ENCODE measurements at places on chromosomes 13 and 19.

DNA sequence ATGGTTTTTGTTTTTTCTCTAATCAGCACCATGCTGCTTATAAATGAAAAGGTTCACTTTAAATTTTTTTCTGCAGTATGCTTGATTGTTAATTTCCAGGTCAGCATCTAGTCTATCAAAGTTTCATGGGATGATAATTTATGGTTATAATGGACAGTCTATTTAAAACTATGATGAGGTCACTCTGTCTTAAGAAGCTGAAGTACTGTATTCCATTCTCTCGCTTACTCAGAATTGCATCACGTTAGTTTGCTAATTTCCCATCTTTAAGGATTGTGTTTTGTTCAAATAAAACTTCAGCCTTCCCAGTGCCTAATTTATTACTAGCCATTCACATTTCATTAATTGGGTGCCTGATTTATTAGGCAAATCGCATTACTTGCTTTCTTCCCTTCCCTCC, 94.3 kb downstream of the GPC6 start:
- no peak for DNase-seq

- no peak for DNase-seq
Observed at GRCh38 chr19:45446295-45446694, 21.5 kb upstream of the FOSB start.

DNA sequence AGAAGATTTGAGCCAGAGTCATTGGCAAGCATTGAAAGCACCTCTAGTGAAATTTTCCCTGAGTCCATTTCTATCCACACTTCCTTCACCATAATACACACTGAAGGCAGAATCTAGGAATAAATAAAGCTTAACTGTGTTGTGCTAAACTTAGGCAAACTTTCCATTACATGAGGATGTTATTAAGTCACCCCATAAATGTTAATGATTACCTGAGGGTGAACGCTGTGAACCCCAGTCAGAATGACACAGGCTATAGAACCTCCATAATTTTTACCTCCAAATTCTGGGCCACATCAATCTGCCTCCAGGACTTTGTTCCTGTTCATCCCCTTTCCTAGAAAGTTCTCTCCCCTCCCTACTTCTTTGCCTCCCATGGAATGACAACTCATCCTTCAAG, 71.0 kb downstream of the RAP2A start:
- DNase-seq: no peak

GRCh38 chr13:53041968-53042516, 13.4 kb downstream of the OLFM4 start:
- DNase-seq: no peak

DNA sequence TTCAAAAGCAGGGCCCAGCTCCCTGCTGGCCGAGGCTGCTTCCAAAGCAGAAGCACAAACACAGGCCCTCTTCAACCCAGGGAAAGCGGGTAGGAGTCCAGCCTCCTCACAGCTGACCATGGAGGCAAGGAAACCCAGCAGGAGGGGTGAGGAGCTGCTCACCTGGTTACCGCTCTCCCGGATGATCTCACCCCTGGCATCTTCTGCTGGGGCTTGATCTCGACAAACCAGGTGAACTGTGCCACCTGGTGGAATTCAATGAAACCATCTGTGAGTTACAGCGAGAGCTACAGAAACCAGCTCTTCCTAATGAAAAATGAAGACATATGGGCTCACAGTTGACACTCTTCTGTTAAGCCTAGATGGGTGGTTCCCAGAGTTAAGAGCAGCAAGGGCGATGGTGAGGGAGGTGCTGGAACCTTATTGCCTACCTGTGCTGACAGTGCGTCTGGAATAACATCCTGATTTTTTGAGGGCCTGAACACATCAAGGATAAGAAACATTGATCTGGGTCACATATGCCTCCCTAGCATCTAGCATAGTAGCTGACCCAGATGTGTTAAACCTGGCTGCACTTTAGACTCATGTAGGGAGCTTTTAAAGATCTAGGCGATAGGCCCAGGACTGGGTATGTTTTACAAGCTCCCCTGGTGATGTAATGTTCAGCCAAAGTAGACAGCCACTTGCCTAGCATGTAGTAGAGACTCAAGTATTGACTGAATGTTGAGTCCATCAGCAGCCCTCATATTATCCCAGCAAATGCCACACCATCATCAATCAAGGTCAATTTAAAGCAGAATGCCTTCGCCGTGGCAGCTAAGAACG, 6.1 kb downstream of the DHRS12 start:
- DNase-seq: peak; percentile 64

DNA sequence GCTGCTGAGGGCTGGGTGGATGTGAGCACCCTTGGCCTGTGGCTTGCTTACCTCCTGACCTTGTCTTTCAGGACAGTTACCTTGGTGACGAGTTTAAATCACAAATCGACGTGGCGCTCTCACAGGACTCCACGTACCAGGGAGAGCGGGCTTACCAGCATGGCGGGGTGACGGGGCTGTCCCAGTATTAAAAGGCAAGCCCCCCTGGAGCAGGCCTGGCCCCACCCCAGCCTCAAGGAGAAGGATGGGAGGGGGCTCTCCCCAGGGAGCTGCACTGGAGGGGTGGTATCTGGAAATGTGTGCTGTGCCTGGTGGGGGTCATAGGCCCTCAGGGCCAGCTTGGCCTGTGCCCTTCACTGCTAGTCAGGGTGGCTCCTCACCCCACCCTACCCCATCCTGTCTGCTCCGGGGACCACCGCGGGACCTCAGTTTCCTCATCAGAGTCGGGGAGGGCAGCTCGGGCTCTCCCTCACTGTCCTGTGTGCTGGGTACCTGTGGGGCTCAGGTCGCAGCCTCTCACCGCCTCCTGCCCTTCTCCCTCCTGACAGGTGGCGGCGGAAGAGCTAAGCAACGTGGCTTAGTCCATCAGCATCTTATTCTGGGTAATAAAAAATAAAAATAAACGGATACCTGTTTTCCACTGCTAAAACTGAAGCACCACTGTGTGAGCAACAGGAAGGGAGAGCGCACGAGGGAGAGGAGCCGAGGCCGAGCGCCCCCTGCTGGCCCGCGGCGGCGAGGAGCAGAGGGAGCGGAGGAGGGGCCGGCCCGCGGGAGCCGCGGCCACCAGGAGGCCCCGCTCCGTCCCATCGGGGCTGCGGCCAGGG, 29.8 kb downstream of the CERS1 start:
- peak; percentile 70 for DNase-seq

DNA sequence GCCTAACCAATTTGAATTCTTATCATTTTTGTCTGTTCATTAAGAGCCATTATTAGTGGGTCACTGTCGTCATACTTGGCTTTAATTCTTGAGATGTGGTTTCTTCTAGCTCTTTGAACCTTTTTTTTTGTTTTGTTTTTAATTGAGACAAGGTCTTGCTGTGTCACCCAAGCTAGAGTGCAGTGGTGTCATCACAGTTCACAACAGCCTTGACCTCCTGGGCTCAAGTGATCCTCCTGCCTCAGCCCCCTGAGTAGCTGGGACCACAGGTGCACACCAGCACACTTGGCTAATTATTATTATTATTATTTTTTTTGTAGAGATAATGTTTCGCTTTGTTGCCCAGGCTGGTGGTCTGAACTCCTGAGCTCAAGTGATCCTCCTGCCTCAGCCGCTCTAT, 25.8 kb upstream of the LDLR start:
- DNase-seq: no peak

- DNase-seq: no peak
Observed at GRCh38 chr19:4737955-4738600, 14.4 kb upstream of the DPP9 start.

Data from head of caudate nucleus (tissue), 42 donors.